ENCODE measurements at places on chromosomes 6 and 20.
A peak's percentile ranks its signal among the peaks of the same experiment; 100 is the strongest.

- DNase-seq, result no peak
Measured at GRCh38 chr6:113115196-113115595, 741.9 kb upstream of the MARCKS start.

GRCh38 chr6:147395158-147395557 is 113.3 kb upstream of the SAMD5 start:
- DNase-seq, result no peak

DNA sequence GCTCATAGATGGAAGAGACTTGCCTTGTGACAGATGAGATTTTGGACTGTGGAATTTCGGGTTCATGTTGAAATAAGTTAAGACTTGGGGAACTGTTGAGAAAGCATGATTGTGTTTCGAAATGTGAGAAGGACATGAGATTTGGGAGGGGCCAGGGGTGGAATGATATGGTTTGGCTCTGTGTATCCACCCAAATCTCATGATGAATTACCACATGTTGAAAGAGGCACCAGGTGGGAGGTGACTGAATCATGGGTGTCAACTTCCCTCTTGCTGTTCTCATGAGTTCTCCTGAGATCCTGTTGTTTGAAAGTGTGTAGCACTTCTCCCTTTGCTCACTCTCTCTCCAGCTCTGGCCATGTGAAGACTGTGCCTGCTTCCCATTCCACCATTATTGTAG is 17.9 kb downstream of the AHI1 start:
- no peak for DNase-seq

DNA sequence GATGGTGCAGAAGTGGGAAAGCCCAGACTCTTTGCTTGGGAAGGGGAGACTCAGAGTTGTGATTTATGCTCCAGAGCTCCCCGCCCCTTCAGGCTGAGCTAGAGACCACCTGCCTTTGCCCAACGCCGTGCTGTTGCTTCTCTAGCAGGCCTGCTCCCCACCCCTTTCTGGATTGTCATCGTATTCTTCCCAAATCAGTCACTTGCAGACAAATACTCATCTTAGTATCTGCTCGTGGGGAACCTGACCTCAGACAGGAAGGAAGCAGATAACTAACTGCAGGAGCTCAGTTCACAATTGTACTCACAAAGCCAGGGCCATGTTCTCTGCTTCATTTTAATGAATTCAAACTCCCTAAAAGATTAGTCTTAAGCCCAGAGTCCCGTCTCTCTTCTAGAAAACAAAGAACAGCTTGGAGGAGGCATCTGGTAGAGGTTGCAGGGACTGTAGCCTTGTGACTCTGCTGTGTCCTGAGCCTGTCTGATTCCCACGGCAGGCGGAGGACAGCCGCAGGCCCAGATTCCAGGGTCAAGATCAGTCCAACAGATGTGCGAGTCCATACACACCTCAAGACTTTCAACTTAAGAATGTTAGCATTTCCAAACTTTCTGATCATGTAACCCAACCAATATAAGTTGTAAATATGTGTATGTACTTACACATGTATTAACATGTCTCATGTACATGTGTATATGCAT is 57.2 kb upstream of the GGTLC1 start:
- DNase-seq, result no peak

DNA sequence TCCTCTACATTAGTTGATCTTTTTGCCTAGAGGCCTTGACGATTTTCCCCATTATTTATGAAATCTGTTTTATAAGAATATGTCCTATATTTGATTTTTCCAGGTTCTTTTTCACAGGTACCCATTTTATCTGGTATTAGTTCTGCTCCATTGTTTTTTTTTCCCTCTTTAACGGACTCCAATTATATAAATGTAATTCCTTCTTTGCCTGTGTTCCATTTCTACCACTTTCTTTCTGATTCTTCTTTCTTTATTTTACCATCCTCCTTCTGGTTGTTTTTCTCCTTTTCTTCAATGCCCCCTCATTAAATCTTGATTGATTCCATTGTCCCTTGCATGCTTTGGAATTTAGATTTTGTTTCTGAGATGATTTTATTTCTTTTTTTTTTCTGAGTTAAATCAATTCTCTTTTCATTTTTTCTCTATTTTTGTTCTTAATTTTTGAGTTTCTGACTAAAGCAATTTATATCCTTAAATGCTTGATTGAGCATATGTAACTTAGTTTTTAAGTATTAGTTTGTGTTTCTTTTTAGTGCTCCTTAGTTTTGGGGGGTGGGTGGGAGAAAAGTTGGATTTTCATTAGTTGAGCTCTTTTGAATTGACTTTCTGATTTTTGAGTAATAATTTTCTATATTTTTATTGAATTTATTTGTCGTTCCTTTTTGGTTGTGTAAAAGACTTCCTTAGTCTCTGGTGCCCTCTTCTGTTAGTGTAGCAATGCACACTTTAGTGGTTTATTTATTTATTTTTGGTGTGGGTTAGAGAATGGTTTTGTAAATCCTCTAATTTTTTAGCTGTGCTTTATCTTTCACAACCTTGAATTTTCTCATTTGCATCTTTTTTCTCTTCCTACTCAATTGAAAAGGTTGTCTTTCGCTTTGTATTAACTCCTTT is 140.8 kb downstream of the FARS2 start:
- DNase-seq, result no peak

DNA sequence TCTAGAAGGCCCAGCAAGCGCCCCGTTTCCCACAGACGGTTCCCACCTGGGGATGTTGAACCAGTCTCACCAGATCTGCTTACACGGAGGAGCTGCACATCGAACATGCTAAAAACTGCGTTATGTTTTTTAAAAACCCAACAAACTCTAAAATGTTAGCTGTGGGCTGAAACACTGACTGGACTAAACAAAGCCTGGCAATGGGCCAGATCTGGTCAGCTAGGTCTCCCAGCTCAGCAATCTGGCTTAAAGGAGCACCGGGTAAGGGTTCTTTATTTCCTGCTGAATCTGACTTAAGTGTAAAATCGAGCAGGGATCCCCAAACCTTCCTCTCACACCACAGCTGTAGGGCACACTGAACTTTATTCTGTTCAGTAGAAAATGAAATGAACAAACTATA is 156.9 kb downstream of the FOXC1 start:
- DNase-seq, result no peak

DNA sequence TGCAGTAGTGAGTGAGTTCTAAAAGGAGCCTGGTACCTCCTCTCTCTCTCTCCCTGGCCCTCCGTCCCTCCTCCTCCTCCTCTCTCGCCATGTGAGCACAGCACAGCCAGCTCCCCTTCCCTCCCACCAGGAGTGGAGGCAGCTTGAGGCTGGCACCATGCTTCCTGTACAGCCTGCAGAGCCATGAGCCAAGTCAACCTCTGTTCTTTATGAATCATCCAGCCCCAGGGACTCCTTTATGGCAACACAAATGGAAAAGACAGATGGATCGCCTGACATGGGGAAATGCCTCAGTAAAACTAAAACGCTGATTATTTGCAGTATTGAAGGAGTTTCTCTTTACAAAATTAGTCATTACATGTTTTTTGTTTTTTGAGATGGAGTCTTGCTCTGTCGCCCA is 233.7 kb upstream of the ARID1B start:
- DNase-seq, result no peak

GRCh38 chr6:163416557-163417253 is 2.2 kb downstream of the QKI start:
- DNase-seq, result peak; percentile 63

DNA sequence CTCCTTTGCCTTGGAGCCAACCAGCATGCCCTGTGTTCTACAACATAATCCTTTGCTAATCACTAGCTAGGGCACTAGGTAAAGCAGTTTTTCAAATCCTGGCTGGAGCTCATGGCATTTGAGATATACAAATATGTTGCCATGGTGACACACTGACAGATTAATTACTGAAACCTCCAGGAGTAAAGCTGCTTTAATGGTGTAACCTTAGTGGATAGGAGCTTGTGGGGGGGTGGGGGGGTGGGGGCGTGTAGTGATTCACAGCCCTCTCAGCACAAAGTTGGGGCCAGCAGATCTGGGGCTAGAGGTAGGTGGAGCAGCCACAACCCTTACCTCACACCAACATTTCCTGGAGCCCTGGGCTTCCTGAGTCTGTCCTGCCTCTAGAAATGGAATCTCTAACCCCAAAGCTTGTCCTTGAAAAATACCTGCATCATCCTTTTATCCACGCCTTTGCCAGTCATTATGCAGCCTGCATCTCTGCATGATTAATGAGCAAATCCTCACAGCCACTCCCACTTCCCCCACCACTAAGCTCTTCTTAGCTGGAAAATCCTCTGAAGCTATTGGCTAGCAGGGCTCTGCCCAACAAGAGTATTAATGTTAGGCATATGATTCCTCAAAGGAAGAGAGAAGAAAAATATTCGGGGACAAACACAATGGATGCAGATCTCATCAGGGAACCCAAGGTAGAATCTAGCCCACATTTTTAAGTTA is 84.5 kb upstream of the PRND start:
- DNase-seq, result no peak

GRCh38 chr6:82145926-82146452 is 101.6 kb downstream of the IBTK start:
- no peak for DNase-seq

DNA sequence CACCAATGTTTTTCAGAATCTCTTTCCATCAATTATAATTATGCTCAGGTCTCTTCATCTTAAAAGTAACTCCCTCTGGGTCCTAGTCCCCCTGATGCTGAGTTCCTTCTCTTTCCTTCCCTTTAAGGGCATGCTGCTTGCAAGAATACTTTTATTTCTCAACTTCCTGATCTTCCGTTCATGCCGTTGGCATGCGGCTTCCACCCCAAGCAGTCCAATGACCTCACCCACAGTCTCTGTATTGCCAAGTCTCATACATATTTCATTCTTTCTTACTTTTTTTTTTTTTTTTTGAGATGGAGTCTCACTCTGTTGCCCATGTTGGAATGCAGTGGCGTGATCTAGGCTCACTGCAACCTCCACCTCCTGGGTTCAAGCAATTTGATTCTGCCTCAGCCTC is 83.5 kb downstream of the NDUFAF5 start:
- no peak for DNase-seq
